GM12891 (cell line): ENCODE measurements at places on chromosomes 6 and 20.

DNA sequence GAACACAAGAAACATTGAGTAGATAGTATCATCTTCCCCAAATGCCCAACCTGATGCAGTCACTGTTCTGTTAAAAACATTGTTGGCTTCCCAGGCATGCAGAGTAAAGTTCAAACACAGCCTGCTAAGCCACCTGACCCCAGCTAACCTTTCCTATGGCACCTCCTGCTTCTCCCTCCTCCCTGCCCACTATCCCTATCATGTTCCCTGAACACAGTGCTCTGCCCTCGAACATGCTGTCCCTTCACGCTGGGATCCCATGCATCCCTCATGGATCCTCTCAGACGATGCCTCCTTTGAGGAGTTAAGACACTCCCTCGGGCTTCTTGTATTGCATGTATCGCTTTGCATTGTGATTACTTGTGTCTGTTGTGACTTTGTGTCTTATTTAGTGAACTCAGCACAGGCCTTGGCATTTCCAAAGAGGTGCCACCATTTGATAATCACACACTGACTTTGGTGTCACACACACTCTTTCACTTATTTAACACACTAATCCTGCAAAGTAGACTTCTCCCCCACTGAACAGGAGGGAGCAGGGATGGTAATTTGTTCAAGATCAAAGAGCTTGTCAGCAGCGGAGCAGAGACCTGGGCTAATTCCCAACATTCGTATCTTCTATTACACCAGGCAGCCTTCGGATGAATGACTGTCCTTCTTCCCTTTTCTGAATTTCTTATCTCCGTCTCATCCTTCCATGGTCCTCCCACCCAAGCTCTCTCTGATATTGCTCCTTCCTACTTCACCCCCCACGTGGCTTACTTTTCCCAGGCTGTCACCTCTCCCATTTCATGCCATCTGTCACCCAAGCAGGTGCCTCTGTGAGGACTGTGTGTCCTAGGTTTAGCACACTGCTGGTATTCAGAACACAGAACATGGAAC is 28.3 kb upstream of the SMIM29 start:
- no peak for DNase-seq

- no peak for DNase-seq
Observed at GRCh38 chr6:133241901-133242636, 912 bp downstream of the EYA4 start.

DNA sequence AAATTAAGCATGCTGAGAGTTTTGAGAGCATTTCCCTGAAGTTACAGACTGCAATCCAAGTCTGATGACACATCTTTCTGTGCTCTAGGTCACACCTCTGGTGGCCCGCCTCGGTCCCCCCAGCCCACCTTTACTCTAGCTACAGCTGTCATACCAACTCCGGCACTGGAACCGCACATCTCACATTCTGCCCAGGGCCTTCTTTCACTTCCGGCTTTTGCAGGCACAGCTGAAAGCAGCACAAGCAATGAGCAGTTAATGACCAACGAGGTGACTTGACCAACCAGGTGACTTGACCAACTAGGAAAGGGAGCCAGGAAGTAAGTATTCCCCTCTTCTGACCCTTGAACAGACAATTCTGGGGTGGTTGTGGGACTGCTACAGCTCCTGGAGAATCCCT is 88.6 kb upstream of the MOCS1 start:
- DNase-seq = no peak

GRCh38 chr6:90139272-90139817 is 157.3 kb downstream of the BACH2 start:
- DNase-seq = no peak

- no peak for DNase-seq
Observed at GRCh38 chr6:87799651-87800050, 97.6 kb upstream of the AKIRIN2 start.

GRCh38 chr6:115544765-115545671 is 515.7 kb downstream of the FRK start:
- DNase-seq = no peak

DNA sequence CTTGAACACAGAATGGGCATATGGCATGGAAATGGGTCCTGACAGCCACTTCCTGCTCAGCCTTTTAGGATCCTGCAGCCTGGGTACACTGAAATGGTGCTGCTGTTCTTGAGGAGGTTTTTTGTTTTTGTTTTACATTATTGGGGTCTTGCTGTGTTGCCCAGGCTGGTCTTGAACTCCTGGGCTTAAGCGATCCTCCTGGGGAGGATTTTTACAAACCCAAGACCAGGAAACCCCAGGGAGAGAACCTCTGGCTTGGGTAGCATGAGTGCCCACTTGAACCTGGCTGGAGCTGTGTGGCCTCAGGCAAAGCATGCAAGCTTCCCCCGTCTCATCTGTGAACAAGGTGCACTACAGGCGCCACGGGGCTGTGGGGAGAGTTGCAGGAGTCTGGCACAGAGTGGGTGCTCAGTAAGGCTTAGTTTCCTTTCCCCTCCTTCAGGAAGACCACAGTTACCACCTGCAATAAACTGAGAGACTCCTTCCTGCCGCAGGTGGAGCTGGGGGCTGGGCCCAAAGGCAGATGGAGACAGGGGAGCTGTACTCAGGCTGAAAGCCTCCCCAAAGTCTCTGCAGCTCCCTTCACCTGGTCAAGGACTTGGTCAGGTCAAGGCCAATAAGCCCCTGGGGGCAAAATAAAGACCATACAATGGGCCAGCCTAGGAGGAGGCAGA is 1.8 kb downstream of the SLA2 start:
- DNase-seq = no peak

DNA sequence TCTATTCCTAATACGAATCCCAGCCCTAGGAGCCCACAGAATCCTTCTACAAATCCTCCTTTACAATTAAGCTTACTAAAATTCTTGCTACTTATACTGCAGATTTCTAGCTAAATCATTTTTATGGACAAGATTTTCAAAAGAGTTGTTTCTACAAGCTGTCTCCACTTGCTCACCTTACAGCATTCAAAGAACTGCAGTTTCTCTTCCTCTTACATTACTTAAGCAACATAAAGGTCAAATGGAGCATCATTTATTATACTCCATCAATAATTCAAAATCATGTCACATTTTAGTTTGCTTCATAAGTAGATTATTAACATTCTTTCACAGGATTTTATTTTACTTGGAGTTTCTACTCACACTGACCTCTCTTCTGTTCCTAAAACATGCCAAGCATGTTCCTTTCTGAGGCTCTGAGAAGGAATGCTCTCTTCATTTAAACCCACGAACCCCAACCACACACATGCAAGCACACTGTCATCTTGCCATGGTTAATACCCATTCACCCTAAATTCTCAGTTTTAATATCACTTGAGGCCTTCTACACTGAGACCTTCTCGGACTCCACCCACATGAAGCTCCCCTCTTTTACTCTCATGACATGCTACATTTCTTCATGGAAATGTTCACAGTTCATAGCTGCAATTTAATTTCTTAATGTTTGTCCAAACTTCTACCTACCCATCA is 388.2 kb downstream of the TBC1D32 start:
- DNase-seq = no peak
